T follicular helper cell (primary cell): ENCODE measurements at places on chromosomes 5 and 9.

- DNase-seq = no peak
Observed at GRCh38 chr9:15086778-15087324, 176.6 kb upstream of the FREM1 start.

- DNase-seq = no peak
Observed at GRCh38 chr9:100730086-100730485, 152.2 kb downstream of the CAVIN4 start.

- DNase-seq = no peak
Observed at GRCh38 chr5:78364005-78364404, 3.6 kb downstream of the SCAMP1 start.

- no peak for DNase-seq
Observed at GRCh38 chr5:160968480-160968879, 116.5 kb upstream of the ATP10B start.

GRCh38 chr9:89596937-89597555, 7.8 kb upstream of the GADD45G start:
- DNase-seq = no peak

GRCh38 chr9:81665322-81665871, 23.9 kb downstream of the TLE1 start:
- no peak for DNase-seq
